ENCODE measurements at places on chromosomes 12 and 14. TPM values are rescaled to one million over a fixed set of nuclear protein-coding genes. Genes with fewer than 3 reads are reported as not detected.

Gene INHBC
- 0.12 TPM for polyA plus RNA-seq

- H3K27me3 ChIP-seq, result no peaks in the 10 kb centered on the region
- H3K36me3 ChIP-seq, result peaks cover 17% of the 10 kb centered on the region
- H3K4me1 ChIP-seq, result no peaks in the 10 kb centered on the region
- H3K27ac ChIP-seq, result no peak overlapping the region
Measured at GRCh38 chr12:94994312-94994711, 9.2 kb downstream of the NDUFA12 start.

GRCh38 chr14:75094896-75095295 lies 25.5 kb downstream of the ZC2HC1C start:
- no peak overlapping the region for H3K27ac ChIP-seq
- H3K4me1 ChIP-seq, result peaks cover 8% of the 10 kb centered on the region
- DNase-seq, result no peak

DNA sequence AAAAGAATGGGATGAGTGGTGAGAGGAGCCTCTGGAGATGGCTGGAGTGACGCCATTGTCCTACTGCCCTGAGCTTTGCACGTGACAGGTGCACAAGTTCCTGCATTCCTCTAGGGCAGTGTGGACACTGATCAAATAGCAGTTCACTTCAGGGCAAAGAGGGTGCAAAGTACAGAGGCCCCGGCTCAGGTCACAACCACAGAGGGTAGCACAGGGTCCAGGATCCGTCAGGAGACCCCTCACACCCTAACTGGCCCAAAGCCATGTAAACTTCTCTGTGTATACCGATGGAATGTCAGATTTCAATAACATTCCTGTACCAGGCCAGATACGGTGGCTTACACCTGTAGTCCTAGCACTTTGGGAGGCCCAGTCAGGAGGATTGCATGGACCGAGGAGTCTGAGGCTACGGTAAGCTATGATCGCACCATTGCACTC lies 10.4 kb upstream of the FBLN5 start:
- H3K4me1 ChIP-seq, result peaks cover 3% of the 10 kb centered on the region
- no peaks in the 10 kb centered on the region for H3K36me3 ChIP-seq
- H3K27ac ChIP-seq, result no peak overlapping the region
- no peak overlapping the region for H3K4me3 ChIP-seq
- H3K27me3 ChIP-seq, result no peaks in the 10 kb centered on the region

DNA sequence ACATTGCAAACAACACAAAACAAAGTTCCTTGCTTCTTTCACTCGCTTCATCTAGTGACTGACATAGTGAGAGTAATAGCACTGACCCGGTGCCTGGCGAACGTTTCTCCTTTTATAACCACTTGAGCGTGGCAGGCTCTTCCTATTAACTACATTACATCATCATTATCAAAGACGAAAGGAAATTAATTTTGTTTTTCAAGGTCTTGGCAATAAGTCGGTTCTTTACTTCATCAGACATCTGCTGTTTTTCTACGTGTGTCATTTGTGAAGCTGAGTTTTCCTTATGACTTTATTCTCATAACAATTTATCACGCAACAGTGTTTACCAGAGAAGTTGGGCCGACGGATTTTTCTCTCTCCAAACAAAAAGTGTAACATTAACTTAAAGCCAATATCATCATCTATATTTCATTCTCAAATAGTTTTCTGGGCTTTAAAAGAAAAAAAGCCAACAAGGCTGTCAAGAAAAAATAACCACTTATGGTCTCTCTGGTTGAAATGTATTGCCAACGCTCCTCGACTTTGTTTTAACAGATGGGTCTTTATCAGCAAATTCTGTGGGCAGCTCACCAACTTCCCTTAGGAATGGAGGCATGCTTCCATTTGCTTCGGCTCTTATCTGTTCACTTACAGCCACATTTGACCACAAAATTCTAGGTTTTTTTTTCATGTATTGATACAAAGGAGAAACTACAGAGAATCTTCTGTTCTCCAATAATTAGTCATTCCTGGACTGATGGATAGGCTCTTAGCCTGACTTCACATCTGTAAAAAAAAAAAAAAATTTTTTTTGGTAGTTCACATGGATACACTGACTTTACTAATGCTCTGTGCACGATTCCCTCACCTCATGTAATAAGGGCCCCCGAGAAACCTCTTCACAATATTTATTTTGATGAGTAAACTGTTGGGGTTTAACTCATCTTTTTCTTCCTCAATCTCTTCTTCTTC lies 97.1 kb upstream of the CDKN3 start:
- H3K27ac ChIP-seq, result no peak overlapping the region
- no peaks in the 10 kb centered on the region for H3K4me1 ChIP-seq
- DNase-seq, result no peak
- H3K27me3 ChIP-seq, result no peaks in the 10 kb centered on the region
- H3K4me3 ChIP-seq, result no peak overlapping the region

Data from muscle of leg (tissue), 16 donors.